ENCODE measurements at places on chromosomes 5 and 9. TPM values are rescaled to one million over a fixed set of nuclear protein-coding genes. Genes with fewer than 3 reads are reported as not detected.

The SLC45A2 gene
- 1.1 TPM for total RNA-seq

The MARCHF11 gene
- total RNA-seq = 0.86 TPM

The PCA3 gene
- not detected for total RNA-seq

DNA sequence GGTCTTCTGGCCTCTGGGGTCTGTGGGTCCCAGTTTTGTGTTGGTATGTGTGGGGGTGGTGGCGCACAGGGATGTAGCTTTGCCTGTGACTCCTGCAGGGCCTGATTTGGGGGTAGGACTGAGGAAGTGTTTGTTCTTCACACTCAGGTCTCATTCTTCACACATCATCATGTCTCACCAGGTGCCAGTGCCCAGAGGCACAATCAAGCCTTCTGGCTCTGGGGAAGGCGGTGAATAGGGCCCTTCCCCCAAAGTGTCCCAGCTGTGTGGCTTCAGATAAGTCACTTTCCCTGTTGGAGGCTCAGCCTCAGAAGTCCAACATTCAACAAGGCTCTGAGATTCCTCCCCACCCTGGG, 5.1 kb downstream of the DBN1 start:
- H3K4me1 ChIP-seq = peaks cover 41% of the 10 kb centered on the region
- no peak for DNase-seq
- H3K27me3 ChIP-seq = no peaks in the 10 kb centered on the region

DNA sequence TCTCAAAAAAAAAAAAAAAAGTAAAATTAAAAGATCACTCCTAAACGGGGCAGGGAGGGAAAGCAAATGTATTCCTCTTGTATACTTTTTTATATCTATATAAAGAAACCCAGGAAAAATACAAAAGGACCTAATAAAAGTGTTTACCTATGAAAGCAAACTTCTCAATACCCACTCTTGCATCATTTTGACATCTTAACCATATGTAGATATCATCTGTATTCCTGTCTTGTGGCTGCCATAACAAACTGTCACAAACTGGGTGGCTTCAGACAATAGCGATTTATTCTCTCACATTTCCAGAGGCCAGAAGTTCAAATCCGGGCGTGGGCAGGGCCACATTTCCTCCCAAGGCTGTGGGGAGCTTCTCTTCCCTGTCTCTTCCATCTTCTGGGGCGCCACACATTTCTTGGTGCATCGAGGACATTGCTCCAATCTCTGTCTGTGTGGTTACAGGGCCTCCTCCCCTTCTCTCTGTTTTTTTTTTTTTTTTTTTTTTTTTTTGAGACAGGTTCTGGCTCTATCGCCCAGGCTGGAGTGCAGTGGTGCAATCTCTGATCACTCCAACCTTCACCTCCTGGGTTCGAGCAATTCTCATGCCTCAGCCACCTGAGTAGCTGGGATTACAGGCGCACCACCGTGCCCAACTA, 58.4 kb upstream of the IL17B start:
- no peak for DNase-seq
- H3K27ac ChIP-seq = no peak overlapping the region
- H3K4me3 ChIP-seq = no peak overlapping the region
- H3K4me1 ChIP-seq = no peaks in the 10 kb centered on the region

- H3K27me3 ChIP-seq = no peaks in the 10 kb centered on the region
- no peak overlapping the region for H3K27ac ChIP-seq
- peaks cover 5% of the 10 kb centered on the region for H3K4me1 ChIP-seq
Observed at GRCh38 chr5:144209361-144209760, 38.7 kb downstream of the KCTD16 start.

DNA sequence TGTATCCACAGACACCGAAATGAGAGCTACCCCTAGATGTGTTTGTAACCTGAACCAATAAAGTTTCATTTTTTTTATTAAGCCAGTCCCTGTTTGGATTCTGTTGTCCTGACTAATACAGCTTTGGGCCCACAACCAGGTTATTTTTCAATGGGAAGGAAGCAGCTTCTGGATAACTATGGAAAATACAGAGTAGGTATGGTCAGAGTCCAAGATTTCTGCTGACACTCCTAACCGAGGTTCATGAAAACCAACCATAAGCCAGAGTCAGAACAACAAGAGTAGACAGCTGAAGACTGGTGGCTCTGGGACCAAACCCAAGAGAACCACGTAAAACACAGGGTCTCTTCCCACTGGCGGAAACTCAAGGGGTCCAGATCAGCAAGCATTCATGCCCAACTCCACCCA, 10.8 kb downstream of the KLF9 start:
- no peaks in the 10 kb centered on the region for H3K36me3 ChIP-seq
- no peak for DNase-seq
- no peaks in the 10 kb centered on the region for H3K27me3 ChIP-seq
- no peak overlapping the region for H3K27ac ChIP-seq

GRCh38 chr5:77355080-77355479, 137.0 kb downstream of the WDR41 start:
- H3K4me1 ChIP-seq = peaks cover 29% of the 10 kb centered on the region
- H3K27ac ChIP-seq = no peak overlapping the region
- H3K4me3 ChIP-seq = no peak overlapping the region
- DNase-seq = no peak
